ENCODE measurements at places on chromosomes 5 and 9.

GRCh38 chr9:4223312-4223833 lies 76.5 kb downstream of the GLIS3 start:
- DNase-seq = no peak

GRCh38 chr5:71924980-71925379 lies 182.3 kb upstream of the MAP1B start:
- DNase-seq = no peak

- DNase-seq = no peak
Observed at GRCh38 chr9:94719878-94720277, 6.6 kb upstream of the AOPEP start.

DNA sequence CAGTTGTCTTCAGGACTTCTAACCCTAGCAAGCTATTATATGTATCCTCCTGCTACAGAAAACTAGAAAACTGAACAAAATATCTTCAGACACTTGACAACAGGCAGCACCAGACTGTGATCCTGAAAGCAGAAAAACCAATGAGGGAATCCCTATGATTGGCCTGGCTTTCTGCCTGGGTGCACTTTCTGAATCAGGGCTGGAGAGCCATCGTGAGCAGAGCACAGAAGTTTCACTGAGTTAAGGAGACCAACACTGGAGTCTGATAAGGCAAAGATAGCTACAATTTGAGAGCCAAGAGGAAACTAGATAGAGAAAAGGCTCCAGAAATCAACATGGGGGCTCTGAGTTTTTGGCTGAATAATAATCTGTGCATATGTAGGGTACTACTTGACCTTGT lies 106.5 kb downstream of the FANCC start:
- DNase-seq = no peak

- no peak for DNase-seq
Observed at GRCh38 chr9:129596541-129597331, 24.2 kb downstream of the C9orf50 start.

- no peak for DNase-seq
Observed at GRCh38 chr9:31045810-31046209, 1338.6 kb upstream of the ACO1 start.

GRCh38 chr9:18037981-18038380 lies 436.0 kb upstream of the ADAMTSL1 start:
- no peak for DNase-seq

- DNase-seq = no peak
Observed at GRCh38 chr5:125075567-125075966, 329.1 kb upstream of the ZNF608 start.

DNA sequence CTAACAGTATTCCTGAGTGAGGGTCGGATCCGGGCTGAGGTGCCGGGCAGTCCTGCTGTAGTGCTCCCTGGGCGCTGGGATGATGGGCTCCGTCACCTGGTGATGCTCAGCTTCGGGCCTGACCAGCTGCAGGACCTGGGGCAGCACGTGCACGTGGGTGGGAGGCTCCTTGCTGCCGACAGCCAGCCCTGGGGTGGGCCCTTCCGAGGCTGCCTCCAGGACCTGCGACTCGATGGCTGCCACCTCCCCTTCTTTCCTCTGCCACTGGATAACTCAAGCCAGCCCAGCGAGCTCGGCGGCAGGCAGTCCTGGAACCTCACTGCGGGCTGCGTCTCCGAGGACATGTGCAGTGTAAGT lies 15.2 kb downstream of the CRB2 start:
- no peak for DNase-seq

GRCh38 chr9:127519301-127520166 lies 68.2 kb downstream of the LRSAM1 start:
- DNase-seq = peak; percentile 90

GRCh38 chr9:131678499-131679111 lies 61.3 kb downstream of the RAPGEF1 start:
- DNase-seq = peak; percentile 81

- DNase-seq = no peak
Observed at GRCh38 chr9:2663461-2664173, 42.0 kb downstream of the VLDLR start.

DNA sequence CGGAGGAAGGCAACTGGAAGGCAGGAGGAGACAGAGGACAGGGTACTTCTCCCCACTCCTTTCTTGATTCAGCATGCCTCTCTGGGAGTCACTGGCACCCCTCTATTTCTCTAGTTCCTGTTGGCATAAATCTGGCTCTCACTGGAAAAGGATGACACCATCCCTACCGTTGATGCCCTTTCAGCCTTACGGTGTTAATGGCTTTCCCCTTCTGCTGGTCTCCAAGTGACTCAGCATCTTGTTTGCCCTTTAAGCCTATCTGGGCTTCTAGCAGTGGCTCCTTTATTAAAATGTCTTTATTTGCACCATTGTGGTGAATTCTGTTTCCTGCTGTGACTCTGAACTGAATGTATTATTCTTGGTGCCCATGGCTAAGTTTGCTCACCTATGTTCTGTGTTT lies 227.3 kb upstream of the GLRA1 start:
- no peak for DNase-seq

DNA sequence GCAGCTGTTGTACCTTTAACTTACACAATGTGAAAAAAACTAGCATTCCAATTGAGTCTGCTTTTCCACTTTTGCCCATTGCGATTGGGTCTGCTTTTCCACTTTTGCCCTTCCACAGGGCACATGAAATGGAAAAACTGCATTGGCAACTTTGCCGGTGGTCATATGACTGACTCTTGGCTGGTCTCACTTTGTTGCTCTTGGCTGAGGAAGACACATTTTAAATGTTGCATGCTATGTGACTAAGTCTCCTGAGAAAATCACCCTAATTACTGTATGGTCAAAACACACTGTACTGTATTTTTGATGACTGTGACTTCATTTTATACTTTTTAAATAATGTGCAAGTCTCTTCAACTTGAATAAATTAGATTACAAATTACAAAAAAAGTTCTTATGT lies 1.6 kb upstream of the OXCT1 start:
- no peak for DNase-seq

GRCh38 chr5:163424836-163425235 lies 12.6 kb upstream of the CCNG1 start:
- no peak for DNase-seq

DNA sequence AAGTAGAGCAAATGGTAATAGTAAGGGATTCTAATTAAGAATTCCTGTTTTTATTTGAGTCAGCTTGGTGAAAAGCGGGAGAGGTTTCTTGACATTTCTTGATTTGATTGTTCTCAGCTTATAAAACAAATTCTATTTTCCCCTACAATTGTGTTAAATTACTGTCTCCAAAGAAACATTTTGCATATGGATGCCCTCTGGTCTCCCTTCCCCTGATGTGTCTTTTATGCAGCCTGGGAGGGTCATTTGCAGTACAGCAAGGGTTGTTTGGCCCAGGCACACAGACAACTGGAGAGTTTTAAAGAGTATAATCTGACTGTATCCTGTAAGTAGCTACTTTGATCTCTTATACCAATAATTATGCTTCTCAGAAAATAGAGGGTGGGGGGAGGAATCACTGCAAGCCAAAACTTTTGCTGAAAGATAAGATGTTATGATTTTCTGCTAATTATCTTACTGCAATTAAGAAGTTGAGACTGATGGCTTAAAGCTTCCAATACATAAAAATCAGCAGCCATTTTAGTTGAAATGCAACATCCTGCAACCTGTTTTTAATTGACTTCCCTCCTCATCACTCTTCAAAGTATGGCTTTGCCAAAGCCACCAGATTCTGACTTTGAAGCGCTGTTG lies 204.1 kb upstream of the SEMA6A start:
- DNase-seq = no peak

GRCh38 chr5:76084496-76085242 lies 1.5 kb downstream of the SV2C start:
- DNase-seq = no peak

DNA sequence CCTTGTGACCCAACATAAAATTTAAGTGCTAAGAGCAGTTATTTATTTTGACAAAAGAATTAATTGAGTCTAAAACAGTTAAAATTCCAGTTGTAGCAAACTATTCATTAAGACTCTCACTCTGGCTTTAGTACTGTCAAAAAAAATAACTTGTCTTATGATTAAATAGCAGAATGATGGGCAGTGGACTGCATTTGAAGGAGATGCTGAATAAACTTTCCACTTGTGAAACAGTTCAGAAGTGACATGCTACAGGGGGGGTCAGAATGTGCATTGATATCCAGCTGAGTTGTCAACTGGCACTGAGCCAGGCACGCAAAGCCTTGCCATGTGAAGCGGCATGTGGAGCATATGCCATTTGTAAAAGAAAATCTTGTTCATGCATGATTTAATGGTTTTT lies 76.0 kb downstream of the FCHO2 start:
- peak; percentile 91 for DNase-seq

- DNase-seq = no peak
Observed at GRCh38 chr5:43362725-43363435, 49.3 kb downstream of the CCL28 start.

DNA sequence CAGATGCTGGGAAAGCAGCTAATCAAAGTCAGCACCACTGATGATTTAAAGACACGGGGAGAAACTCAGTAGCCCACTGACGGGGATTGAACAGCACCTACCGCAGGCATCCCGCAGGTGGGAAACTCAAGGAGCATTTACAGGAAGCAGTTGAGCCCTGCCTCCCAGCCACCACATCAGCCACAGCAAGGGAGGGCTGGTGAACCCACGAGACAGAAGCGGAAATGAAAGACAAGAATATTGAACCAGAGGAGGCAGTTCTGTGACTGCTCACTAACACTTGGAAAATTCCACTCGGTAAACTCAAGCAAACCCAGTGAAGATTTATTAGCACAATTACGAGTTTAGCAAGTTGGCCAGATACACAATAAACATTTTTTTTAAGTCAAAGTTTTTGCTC lies 10.6 kb upstream of the FAM163B start:
- DNase-seq = no peak

All from ACHN (cell line).